Posterior vena cava (tissue), 2 donors: ENCODE measurements at places on chromosomes 4 and X. TPM values are rescaled to one million over a fixed set of nuclear protein-coding genes. Genes with fewer than 3 reads are reported as not detected.

- DNase-seq: peak; percentile 67
Observed at GRCh38 chr4:2827071-2827873, 16.4 kb upstream of the ADD1 start.

DNA sequence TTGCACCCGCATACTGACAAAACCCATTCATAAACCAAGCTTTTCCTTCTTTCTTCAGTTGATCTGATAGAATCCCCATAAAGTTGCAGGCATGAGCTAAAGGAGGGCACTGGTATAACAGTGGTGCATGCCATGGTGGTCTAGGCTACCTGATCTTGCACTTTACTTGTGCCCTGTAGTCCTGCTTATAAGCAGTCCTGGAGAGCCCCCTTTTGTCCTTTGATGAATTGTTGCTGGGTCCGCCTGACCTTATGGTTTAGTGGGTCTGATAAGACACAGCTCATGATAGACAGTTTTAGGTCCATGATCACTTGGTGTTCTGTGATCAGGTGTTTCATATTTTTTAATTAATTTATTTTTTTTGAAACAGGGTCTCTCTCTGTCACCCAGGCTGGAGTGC, 19.7 kb downstream of the CCDC160 start:
- DNase-seq: no peak

MAN2B2 gene
- total RNA-seq: 23.7 TPM

DNA sequence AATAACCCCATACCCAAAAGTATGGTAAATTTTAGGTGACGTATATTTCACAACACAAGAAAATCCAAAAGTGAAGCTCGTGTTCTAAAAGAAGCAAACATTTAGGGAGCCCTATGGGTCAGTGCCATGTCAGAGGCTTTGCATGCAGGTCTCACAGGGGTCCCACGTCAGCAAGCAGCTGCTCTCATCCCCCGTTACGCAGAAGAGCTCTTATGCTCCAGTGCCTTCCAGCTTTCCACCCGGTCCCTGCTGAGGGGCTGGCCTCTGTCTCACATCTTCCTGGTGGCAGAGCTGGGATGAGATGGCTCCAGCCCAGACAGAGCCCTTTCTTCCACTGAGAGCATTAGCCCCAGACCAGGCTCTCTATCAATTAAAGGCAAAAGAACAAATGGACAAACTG, 82.0 kb downstream of the IRF2 start:
- no peak for DNase-seq

DNA sequence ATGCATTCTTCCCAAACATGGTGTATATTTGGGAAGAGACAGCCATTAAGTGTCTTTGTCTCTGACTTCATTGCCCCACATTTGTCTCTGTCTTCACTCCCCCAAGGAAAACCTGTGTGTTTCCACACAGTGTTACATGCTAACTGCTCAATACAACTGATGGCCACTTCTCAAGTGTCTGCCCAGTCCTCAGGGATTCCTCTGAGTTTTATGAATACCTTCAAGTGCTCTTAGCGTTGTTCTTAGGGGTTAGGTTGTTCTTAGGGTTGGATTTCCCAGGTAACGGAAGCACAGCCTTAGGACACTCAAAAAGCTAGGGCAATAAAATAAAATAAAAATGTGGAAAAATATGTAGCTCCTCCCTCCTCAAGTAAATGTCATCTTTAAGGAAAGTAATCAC, 64.7 kb upstream of the PLAC8 start:
- no peak for DNase-seq
